CD4-positive, alpha-beta T cell treated with Interleukin-6 for 4 hours (primary cell): ENCODE measurements at places on chromosomes 3 and 15.

GRCh38 chr15:61974759-61975158 lies 85.5 kb downstream of the VPS13C start:
- DNase-seq, result no peak

- DNase-seq, result no peak
These were observed 169.3 kb upstream of the LRRN1 start for GRCh38 chr3:3629911-3630310.

- DNase-seq, result no peak
These were observed 88.9 kb upstream of the CCNL1 start for GRCh38 chr3:157248590-157249422.

DNA sequence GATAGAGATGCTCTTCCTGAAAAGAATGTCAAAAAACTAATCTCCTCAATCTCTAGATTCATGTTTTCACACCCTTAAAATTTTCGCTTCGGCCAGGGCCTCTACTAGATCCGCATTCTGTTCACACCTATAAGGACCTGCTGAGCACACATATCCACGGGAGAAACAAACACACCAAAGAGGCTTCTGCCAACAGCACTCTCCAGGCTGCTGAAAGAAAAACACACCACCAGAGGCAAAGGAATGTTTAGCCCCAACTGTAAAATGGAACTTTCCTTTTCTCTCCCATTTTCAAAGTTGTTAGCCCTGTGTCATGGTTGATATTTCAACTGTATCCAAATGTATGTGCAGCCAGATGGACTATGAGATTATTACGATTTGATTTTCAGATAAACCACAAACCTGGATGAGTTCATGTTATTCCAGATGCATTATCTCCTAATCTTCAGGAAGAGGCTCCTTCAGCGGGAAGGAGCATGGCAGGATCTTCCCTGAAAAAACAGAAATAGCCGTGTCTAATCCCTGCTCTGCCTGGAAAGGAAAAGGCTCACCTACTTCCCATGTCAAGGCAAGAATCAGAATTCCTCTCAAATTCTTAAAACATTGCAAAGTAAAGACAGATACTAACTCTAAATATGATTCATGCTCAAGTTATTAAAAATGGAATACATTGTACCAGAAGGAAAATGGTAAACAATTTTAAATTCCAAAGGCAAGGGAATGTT lies 442.7 kb upstream of the NR2F2 start:
- no peak for DNase-seq

- DNase-seq, result no peak
These were observed 82.4 kb upstream of the PLCL2 start for GRCh38 chr3:16802389-16802788.

DNA sequence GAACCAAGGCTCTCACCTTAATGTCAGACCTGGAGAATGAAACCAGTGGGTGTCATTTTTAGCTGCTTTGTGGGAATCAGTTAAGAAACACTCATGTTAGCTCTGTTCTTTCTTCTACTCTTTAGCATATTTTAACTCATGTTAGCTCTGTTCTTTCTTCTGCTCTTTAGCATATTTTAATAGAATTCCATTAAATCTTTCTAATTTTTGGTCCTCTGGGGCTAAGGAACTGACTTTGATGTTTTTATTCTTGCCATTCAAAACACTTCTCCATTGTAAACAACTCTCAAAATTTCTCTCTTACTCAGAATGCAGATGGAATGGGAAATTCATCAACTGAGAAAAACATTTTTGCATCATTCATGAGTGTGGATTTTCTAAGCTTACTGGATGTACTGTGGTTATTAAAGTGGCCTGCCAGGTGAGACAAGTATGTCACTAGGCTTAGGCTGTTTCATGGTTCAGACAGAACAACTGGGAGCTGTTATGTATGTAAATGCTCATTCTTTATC lies 680.6 kb downstream of the ROBO2 start:
- no peak for DNase-seq

DNA sequence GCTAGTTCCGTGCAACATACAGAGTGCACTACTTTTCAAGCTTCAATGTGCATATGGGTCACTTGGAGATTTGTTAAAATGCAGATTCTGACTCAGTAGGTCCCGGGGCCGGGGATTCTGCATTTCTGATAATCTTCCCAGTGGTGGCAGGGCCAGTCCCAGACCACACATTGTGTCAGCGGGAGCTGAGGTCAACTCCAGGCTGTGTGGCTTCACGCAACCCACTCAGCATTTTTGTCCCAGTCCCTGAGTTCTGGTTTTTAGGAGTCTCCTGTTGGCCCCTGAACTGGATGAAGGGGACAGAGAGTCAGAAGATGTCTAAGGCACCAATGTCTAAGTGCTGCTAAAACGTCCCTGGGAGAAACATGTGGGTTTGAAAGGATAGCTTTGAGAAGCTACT lies 26.1 kb upstream of the CCDC174 start:
- no peak for DNase-seq

GRCh38 chr15:58793862-58794261 lies 22.8 kb downstream of the MINDY2 start:
- DNase-seq, result no peak

- DNase-seq, result no peak
These were observed 98.8 kb upstream of the MB21D2 start for GRCh38 chr3:193016437-193016901.

DNA sequence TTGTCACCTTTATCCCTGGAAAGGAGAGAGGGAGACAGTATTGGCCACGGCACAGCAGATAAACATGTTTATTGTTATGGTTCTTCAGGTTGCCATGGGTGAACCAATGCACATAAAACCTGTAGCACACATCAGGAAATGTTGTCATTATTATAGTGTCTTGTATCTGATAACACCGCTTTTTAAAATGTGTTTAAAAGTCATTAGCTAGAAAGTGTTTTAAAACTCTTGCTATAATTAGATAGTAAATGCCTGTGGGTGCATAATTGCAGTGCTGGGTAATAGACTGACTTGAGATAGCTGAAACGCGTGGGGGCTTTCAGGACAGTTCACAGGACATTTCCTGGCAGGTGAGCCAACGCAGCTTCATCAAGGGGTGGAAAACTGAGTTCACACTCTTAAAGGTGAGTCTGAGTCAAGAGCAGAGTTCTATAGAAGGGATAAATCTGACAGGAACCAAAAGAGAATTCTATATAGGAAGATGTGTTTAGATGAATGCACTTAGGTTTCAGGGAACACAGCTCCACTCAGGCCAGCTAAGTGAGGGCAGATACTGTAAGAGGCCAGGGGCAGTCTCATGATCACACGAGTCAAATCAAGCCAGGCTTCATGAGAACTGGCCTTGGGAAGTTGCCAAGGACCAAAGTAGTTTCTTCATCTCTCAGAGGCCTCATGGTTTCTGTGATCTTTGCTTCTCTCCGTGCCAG lies 35.6 kb upstream of the PPP4R2 start:
- no peak for DNase-seq

- DNase-seq, result no peak
These were observed 46.5 kb downstream of the TP63 start for GRCh38 chr3:189677667-189678066.
